Neural crest cell (in vitro differentiated cells): ENCODE measurements at places on chromosomes 4 and X. TPM values are rescaled to one million over a fixed set of nuclear protein-coding genes. Genes with fewer than 3 reads are reported as not detected.

DNA sequence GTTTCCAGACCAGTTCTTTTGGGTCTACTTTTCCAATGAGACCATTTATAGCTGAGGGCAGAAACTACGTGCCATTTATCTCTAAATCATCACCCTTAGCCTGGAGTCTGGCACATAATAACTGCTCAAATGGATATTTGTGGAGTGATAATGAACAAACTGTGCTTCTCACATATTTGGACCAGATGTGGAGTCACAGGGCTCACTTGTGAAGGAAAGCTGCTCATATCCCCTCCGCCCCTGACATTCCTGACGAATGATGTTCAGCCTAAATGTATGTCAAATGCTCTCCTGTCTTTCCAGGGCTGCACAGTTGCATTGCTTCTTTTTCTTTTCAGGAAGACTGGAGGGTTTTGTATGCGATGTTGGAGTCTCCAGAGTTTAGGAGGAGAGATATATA lies 110.1 kb downstream of the GBA3 start:
- DNase-seq = no peak
- peaks cover 5% of the 10 kb centered on the region for H3K27me3 ChIP-seq
- no peaks in the 10 kb centered on the region for H3K36me3 ChIP-seq
- H3K4me3 ChIP-seq = no peak overlapping the region
- H3K27ac ChIP-seq = no peak overlapping the region

GRCh38 chr4:83438719-83439118 lies 16.9 kb downstream of the HELQ start:
- no peaks in the 10 kb centered on the region for H3K4me1 ChIP-seq
- H3K36me3 ChIP-seq = no peaks in the 10 kb centered on the region
- H3K27me3 ChIP-seq = no peaks in the 10 kb centered on the region
- H3K4me3 ChIP-seq = no peak overlapping the region
- DNase-seq = no peak

DNA sequence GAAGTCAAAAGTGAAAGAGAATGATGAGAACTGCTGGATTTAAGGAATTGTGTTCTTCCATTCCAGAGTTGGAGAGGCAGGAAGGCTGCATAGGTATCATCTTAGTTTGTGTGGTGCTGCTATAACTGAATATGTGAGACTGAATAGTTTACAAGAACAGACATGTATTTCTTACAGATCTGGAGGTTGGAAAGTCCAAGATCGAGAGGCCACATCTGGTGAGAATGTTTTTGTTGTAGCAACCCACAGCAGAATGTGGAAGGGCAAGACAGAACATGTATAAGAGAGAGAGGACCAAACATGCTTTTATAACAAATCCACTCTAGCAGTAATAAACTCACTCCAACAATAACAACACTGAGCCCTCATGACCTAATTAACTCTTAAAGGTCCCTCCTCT lies 408.6 kb downstream of the FAM47B start:
- H3K27ac ChIP-seq = no peak overlapping the region
- no peaks in the 10 kb centered on the region for H3K4me1 ChIP-seq
- DNase-seq = no peak
- H3K36me3 ChIP-seq = no peaks in the 10 kb centered on the region
- no peaks in the 10 kb centered on the region for H3K27me3 ChIP-seq
- no peak overlapping the region for H3K4me3 ChIP-seq

Gene PI4K2B
- total RNA-seq = 10.7 and 11.6 TPM in 2 replicates

Gene MYOZ2
- not detected in 2 replicates for total RNA-seq

Gene ETDA
- not detected in 2 replicates for total RNA-seq
